ENCODE measurements at places on chromosomes 13 and 19.

GRCh38 chr19:42325896-42326771, 699 bp downstream of the MEGF8 start:
- DNase-seq, result peak; percentile 44

GRCh38 chr13:69461397-69461796, 646.2 kb upstream of the ATXN8OS start:
- DNase-seq, result no peak

DNA sequence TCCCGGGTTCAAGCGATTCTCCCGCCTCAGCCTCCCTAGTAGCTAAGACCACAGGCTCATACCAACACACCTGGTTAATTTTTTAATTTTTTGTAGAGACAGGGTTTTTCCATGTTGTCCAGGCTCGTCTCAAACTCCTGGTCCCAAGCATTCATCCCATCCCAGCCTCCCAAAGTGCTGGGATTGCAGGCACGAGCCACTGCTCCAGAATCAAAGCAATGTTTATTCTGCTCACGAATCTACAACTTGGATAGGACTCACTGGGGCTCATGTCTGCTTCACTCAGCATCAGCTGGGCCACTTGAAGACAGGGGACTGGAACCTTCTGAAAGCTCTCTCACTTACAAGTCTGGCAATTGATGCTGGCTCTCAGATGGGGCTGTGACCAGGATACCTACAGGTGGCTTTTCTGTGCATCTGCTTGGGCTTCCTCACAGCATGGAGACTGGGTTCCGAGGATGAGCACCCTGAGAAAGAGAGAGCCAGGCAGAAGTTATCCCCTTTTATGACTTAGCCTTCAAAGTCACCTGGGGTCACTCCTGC, 8.2 kb upstream of the ZNF792 start:
- no peak for DNase-seq

DNA sequence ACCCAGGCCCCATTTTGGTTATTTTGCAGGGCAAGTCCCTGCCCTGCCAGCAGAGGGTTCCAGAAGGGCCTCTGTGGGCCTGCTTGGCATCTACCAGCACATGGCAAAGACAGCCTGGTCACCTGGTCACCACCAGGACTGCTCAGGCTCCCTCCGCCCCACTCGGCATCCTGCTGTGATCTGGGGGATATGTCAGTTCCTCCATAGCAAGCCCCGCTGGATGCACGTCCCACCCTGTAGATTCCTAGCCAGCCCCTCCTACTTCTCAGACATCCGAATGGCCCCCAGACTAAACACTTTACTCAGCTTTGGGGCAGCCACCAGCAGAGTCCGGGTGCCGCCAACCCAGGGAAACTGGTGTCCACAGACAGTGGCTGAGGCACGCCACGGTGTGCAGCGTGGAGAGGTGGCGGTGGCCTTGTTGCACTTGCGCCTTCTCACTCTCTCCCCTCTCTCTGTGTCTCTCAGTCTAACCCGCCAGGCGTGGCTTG, 31.8 kb upstream of the USE1 start:
- peak; percentile 44 for DNase-seq

GRCh38 chr19:36604656-36605100, 435 bp upstream of the ZNF382 start:
- peak; percentile 90 for DNase-seq

- no peak for DNase-seq
Measured at GRCh38 chr13:48072304-48072703, 22.6 kb downstream of the MED4 start.

DNA sequence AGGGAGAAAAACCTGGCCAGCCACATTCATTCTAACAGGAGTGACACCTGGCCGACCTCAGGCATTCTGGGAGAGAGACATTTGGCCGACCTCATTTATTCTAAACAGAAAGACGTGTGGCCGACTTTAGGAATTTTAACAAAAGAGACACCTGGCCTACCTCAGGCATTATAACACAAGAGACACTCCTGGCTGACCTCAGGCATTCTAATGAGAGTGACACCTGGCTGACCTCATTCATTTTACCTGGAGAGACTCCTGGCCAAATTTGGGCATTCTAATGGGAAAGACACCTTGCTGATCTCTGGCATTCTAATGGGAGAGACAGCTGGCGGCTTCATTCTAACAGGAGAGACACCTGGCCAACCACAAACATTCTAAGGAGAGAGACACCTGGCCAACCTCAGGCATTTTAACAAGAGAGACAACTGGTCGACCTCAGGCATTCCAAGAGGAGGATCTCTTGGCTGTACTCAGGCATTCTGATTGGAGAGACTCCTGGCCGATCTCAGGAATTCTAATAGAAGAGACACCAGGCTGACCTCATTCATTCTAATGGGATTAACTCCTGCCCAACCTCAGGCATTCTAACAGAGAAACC, 1353.9 kb downstream of the UQCRFS1 start:
- DNase-seq, result no peak

GRCh38 chr19:30227661-30228112, 144.5 kb upstream of the ZNF536 start:
- DNase-seq, result peak; percentile 75

DNA sequence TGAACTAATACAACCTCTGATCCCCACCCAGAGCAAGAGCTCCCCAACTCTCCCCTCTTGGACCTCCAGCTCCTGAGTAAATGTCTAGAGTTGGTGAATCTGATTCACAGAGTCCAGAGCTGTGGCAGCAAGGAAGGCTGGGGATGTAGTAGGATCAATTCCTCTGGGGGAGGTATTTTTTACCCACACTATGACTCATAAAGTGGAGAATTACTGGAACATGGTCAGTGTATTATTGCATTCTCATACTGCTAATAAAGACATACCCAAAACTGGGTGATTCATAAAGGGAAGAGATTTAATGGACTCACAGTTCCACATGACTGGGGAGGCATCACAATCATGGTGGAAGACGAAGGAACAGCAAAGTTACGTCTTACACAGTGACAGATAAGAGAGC, 496.7 kb downstream of the EFNB2 start:
- DNase-seq, result no peak

- DNase-seq, result no peak
Measured at GRCh38 chr19:47375694-47376588, 26.8 kb downstream of the DHX34 start.

DNA sequence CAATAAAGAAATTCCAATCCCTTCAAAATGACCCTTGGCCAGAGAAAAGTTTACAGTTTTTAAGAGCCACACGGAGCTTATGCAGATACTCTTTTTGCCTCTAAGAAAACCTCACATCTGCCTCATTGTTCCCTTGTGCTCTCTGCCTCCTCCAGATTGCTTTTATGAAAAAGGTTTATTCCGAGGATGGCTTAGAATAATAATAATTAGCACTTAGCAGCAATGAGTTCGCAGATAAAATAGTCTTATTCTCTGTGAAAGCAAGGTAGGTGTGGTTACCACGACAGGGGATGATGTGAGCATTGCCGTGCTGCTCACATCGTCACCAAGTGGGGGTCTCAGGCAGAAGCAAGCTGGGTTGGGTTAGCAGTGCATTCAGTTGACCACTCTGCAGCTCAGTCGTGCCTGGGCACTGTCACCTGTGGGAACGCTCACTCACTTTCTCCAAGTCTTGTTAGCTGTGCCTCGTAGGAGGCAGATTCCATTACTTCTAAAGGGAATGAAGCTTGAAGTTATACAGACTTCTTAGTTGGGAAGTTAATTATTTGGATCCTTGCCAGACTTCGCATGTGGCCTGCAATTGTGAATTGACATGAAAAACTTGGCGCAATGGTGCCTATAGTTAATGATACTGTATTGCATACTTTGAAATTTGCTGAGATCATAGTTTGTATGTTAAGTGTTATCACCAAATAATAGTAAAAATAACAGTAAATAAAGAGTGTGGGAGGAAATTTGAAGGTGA, 157.2 kb downstream of the MYO16 start:
- no peak for DNase-seq

DNA sequence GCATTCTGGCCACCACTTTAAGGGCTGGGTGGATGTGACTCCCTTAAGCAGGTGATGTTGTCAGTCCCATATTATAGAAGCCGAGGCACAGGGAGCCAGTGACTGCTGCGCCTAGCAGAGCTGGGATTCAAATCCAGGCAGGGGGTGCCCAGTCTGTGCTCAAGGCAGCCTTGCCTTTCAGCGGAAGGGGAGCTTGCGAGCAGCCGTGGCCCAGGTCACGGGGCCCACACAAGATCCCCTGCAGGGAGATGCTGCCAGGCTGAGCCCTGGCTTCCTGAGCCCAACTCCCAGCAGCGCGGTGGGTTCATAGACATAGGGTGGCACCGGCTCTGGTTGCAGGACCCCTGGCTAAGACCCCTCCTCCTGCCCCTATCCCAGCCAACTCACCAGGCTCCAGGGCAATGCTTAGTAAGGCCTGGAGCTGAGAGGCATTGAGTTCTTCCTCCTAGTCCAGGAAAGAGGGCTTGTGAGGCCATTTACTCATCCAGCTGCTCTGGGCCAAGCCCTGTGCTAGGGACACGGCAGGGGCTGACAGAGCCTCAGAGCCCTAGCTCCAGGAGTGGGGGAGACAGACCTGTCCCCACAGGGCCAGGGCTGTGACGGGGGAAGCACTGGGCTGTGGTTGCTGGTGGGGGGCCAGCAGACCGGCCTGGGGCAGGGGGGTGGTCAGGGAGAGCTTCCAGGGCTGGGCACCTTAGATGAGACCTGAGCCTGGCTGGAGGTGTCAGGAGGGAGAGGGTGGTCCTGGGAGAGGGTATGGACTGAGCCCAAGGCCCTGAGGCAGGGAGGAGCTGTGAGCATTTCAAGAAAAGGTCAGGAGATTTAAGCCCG, 9.6 kb downstream of the CAPN12 start:
- DNase-seq, result peak; percentile 38

DNA sequence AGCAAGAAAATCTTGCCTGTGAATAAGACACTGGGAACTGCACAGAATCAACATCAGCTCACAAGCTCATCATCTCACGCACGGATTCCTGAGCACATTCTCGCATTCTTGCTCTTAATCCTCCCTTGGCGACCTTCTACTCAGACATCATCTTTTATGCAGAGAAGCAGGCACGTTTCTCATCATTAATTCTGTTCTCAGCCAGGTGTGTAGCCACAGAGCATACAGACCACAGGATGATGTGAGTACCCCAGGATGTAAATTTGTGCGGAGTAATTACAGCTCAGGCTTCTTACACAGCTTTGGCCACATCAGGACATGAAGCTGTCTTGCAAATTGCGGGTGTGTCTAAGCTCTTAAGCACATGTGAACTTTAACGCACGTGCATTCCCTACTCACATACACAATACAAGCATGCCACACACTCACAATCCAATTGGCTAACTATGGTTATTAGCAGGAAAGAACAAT, 36.5 kb upstream of the SACS start:
- no peak for DNase-seq

GRCh38 chr13:39892721-39893685, 237.5 kb downstream of the COG6 start:
- peak; percentile 6 for DNase-seq

GRCh38 chr13:42926555-42926954, 65.5 kb downstream of the EPSTI1 start:
- no peak for DNase-seq

- no peak for DNase-seq
Measured at GRCh38 chr19:48624791-48625723, 5.8 kb downstream of the SPHK2 start.

DNA sequence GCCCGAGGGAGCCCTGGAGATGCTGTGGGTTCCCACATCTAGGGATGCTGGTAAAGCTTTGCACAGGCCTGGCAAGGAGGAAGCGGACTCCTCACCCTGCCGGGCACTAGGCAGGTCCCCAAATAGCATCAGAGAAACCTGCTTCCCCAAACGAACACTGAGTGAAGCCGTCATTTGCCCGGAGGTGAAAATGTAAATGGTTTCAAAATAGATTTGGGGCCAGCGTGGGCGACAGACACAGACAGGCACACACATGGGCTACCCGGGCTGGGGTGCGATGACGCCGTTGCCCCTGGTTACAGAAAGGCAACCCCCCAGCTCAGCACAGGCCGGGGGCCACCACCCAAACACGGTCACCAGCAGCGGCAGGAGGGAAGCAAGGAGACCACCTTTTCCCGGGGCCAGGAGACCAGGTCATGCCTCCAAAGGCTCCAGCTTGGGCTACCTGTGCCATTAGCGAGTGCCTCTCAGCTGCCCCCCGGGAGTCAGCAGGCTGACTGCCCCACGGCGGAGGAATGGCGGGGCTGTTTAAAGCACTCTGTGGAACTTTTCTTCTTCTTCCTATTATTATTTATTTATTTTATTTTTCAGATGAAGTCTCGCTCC, 47.5 kb upstream of the NDUFS7 start:
- no peak for DNase-seq

- DNase-seq, result peak; percentile 76
Measured at GRCh38 chr19:49017666-49018351, 918 bp upstream of the LHB start.

GRCh38 chr13:50700664-50701305, 142.7 kb downstream of the DLEU7 start:
- DNase-seq, result no peak

DNA sequence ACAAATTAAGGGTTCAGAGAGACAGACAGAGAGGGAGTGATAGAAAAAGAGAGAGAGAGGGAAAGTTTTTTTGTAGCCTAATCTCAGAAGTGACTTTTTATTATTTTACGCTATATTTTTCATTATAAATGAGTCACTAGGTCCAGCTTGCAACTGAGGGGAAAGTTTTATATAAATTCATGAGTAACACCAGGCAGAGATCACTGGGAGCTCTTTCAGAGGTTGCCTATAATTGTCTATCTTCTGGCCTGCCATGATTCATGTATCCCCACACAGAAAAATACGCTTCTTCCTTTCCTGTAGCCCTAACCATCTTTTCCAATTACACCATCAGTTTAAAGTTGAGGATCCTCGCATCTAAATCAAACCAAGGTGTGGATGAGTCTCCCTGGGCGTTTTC, 467.9 kb downstream of the SLITRK1 start:
- DNase-seq, result no peak

Data from activated naive CD8-positive, alpha-beta T cell treated with anti-CD3 and anti-CD28 coated beads for 36 hours (primary cell).